Activated CD4-positive, CD25-positive, alpha-beta regulatory T cell treated with anti-CD3 and anti-CD28 coated beads, Interleukin-2, amount 50 U/mL, for 24 hours (primary cell): ENCODE measurements at places on chromosomes 1 and 21.
A peak's percentile ranks its signal among the peaks of the same experiment; 100 is the strongest.

DNA sequence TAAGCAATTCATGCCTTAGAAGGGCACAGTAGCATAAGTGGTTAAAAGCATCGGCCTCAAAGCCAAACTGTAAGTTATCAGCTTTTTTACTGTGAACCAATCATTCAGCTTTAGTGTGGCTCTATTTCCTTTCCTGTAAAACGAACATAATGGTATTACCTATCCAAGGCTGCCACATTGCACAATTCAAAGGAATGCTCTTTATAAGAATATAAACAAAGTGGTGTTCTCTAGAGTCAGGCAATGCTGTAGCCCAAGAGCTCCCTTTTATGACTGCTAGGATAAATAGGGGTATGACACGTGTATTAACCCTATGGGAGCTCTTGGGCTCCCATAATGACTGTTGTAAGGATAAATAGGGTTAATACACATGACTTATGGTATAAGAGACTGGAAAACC is 25.4 kb downstream of the INTS7 start:
- no peak for ATAC-seq

GRCh38 chr1:108124622-108125311 is 75.4 kb downstream of the SLC25A24 start:
- ATAC-seq = no peak

- no peak for ATAC-seq
These were observed 12.3 kb upstream of the MAP10 start for GRCh38 chr1:232792949-232793348.

- ATAC-seq = no peak
These were observed 285.5 kb downstream of the KCNH1 start for GRCh38 chr1:210848474-210848873.

DNA sequence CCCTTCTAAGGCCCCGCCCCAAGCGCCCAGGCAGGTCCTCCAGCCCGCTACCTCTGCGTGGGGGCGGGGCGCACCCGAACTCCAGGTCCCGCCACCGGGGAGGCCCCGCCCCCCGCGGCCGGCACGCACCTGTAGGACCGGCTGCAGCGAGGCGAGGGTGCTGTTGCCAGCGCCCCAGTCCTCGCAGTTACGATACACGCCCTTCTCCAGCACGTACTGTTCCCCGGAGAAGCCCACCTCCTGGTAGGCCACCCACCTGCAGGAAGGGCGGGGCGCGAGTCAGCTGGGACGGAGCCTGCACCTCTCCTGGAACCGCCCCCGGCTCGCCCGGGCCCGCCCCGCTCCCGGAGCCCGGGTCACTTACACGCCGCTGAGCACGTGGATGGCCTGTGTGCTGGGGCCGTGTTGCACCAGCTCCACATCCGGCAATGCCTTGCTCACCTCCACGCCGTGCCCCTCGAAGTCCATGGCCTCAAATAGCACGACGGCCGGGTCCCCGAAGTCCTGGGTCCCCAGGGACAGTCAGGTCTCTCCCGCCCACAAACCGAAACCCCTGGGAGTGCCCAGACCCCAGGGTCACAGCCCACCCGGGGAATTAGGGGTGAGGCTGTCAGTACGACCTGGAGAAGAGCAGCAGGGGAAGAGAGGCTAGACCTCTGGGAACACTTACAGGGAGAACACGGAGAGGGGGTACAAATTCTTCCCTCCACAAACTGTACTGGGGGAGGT is 17.3 kb downstream of the CRYBG2 start:
- ATAC-seq = peak; percentile 93

GRCh38 chr1:104190821-104191220 is 441.1 kb downstream of the AMY1C start:
- ATAC-seq = no peak

DNA sequence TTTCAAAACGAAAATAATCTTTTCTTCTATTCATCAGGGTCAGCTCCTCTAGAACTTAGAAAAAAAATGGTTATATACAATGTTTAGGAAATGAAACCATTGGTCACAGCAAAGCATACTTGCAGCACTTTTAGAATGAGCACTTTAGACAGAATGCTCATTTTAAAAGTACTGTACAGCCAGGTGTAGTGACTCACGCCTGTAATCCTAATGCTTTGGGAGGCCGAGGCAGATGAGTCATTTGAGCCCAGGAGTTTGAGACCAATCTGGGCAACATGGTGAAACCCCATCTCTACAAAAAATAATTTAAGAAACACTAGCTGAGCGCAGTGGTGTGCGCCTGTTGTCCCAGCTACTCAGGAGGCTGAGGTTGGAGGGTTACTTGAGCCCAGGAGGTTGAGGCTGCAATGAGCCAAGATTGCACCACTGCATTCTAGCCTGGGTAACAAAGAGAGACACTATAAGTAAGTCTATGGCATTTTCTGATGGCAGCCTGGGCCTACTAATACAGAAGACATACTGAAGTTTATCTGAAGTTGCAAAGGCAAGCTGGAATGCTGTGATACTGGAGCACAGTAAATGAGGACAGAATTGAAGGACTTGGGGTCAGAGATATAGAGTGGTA is 48.9 kb upstream of the ZNF326 start:
- peak; percentile 41 for ATAC-seq

GRCh38 chr1:221366495-221367110 is 375.3 kb downstream of the DUSP10 start:
- no peak for ATAC-seq

DNA sequence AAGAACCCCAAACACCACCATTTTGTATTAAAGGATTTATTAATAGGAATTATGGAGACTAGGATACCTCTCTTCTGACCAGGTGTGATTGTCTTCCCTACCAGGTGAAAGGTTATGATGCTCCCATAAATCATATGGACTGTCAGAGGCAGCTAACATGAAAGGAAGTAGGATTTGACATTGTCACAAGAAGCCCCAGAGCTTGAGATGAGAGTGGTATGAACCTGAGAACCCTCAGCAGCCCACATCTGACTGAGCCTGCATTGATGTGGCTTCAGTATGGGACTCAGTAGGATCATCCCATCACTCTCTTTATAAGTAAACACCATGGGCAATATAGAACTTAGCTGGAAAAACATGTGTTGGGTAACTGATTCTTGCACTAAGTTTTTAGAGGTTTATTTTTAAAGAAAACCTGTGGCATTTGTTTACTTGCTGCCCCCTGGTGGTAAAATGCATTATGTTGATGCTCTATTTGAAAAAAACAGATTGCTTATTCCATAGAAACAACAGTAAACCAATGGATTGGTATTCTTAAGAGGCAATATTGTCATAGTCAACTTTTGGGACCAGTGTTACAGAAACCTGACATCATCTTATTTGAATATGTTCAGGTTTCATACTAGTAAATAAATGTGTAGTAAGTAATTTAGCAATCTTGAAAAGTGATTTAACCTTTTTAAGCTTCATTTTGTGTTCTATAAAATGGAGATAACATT is 16.6 kb upstream of the CACYBP start:
- ATAC-seq = no peak

DNA sequence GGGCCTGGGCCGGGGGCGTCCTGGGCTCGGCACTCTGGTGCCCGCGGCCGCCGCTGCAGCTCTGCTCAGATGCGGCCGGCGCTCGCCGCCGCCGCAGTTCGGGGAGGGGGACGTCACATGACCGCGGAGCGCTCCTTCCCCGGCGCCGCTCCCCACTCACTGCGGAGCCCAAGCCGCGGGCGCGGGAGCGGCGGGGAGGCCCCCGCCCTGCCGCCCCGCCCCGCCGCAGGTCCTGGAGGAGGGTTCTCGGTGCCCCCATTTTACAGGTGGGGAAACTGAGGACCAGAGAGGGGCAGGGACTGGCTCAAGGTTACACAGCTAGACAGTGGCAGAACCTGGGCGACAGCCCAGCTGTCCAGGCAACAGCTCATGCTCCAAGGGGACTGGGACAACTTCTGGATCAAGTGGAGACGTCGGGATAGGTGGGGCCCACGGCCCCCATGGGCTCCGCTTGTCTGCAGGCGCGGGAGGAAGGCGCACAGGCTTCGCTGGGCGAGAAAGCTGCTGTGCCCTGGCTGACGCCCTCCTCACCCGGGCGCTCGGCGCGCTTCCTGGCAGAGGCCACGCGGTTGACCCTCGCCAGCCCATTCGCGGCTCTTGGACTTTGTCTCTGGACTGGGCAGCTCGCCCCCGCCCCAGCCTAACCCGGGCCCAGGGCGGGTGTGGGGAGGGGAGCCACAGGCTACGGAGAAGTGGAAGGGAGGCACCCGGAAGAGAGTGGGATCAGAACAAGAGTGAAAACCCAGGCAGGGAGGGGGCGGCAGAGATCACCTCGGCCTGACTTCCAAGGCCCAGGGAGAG is at the start of gene RAP1GAP:
TSS of gene RAP1GAP (minus strand) at position 100 of the 801 bp plus-strand sequence. CDS start 49,325 bp downstream, outside the sequence.
- ATAC-seq = peak; percentile 63

GRCh38 chr1:179079113-179079761 is 2.6 kb upstream of the TOR3A start:
- no peak for ATAC-seq

DNA sequence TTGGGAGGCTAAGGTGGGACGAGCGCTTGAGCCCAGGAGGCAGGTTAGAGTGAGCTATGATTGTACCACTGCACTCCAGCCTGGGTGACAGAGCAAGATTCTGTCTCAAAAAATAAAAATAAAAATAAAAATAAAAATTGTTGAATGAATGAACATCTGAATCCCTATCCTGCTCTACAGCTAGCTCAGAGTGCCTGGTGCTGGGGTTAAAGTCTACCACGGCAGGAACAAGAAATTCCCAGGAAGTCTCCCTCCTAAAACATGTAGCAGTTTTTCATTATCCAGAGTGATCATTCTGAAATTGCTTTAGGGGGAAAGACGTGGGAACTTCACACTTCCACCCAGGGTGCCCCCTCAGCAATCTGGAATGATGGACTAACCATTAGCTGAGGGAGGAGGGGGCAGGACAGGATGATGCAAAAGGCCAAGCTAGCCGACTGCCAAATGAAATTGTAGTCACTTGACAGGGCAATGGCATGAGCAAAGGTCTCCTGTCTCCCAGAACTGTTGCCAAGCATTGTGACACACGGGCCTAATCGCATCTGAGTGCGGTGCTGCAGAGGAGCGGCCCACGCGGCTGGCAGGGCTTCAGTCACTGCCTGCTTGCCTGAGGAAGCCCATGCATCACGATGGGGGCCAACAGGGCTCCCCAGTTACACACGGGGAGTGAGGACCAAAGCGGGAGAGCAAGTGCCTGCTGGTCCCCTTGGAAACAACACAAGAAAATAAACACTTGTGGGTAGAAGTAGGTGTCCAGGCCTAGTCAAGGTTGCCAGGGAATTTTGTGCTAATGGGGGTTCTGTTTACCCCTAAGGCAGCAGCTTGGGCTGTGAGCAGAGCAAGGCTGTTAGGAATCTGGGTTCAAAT is 85.7 kb downstream of the NENF start:
- no peak for ATAC-seq

- no peak for ATAC-seq
These were observed 41.7 kb upstream of the CD2 start for GRCh38 chr1:116712510-116712909.

GRCh38 chr1:208291923-208292711 is 47.9 kb upstream of the PLXNA2 start:
- ATAC-seq = no peak

GRCh38 chr21:34843562-34843961 is 174.8 kb downstream of the CLIC6 start:
- no peak for ATAC-seq

- no peak for ATAC-seq
These were observed 3.3 kb downstream of the GLIS1 start for GRCh38 chr1:53735681-53736080.

GRCh38 chr21:26365849-26366248 is 195.3 kb upstream of the APP start:
- no peak for ATAC-seq

DNA sequence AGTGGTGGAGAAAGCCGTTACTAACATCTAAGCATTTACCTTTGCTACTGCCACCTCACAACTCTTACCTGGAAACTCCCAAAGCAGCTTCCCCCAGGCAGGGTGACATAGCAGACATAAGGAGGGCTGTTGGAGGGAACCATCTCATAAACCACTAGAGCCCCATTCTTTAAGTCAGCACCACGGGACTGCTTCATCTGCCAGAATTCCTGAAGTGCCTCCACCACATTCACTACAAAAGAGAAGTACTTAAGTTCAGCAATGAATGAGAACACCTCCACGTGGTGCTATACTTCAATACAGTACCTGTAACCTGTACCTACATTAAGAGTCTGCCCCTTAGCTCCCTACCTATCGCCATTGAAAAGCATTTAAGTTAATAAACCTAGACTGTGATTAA is 10.3 kb downstream of the LIX1L start:
- no peak for ATAC-seq

DNA sequence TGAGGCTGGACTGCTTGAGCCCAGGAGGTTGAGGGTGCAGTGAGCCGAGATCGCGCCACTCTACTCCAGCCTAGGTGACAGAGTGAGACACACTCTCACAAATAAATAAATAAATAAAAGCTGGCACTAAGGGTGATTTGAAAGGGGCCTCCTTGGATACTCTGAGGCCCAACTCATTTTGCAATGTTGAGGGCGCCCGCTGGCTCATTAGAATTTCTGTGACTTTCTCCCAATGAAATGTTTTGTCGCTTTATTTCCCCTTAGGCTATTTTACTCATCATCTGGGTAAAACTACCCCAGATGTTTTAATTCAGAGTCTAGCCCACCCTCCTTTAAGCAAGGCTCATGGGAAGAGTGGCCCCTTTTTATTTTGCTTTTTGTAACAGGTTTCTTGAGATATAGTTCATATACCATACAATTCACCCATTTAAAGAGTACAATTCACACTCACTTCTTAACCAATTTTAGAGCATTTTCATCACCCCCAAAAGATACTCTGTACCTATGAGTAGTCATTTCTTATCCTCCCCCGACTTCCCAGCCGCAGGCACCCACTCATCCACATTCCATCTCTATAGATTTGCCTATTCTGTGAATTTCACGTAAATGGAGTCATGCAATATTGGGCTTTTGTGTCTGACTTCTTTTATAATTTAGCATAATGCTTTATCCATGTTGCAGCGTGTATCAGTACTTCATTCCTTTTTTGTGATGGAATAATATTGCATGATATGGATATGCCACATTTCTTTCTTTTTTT is 259.1 kb downstream of the KAZN start:
- ATAC-seq = no peak

DNA sequence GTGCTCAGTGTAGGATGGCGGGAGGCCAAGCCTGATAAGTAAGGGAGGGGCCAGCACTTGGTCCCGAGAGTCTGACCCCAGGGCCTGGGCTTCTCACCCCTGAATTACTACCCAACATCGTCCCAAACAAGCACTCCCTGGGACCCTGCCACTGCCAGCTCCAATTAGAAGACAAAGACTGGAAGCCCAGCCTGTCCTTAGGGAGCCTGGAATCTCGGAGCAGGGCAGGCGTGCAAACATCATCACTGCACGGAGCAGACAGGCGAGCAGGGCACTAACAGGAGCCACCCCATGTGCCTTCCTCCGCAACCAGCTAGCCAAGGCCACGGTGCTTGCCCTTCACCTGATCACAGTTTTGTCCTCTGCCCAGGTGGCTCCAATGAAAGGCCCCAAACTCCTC is 23.2 kb downstream of the KCNAB2 start:
- no peak for ATAC-seq

DNA sequence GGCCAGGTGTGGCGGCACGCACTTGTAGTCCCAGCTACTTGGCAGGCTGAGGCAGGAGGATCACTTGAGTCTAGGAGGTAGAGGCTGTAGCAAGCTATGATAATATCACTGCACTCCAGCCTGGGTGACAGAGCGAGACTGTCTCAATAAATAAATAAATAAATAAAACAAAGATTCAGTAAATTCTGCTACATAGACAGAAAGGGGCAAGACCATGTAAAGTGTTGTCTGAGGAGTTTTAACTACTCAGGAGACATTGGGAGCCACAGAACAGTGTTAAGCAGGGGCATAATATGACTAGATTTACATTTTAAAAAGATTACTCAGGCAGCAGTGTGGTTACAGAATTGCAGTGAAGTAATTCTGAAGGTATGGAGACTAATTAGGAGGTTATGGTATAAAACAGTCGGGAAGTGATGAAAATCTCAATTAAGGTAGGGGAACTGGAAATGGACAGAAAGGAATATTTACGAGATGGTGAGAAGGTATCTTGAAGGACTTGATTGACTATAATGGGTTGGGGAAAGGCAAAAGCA is 94.7 kb downstream of the ATP1B1 start:
- no peak for ATAC-seq
